ELR (cell line): ENCODE measurements at places on chromosomes 3 and 15.
A peak's percentile ranks its signal among the peaks of the same experiment; 100 is the strongest.

DNA sequence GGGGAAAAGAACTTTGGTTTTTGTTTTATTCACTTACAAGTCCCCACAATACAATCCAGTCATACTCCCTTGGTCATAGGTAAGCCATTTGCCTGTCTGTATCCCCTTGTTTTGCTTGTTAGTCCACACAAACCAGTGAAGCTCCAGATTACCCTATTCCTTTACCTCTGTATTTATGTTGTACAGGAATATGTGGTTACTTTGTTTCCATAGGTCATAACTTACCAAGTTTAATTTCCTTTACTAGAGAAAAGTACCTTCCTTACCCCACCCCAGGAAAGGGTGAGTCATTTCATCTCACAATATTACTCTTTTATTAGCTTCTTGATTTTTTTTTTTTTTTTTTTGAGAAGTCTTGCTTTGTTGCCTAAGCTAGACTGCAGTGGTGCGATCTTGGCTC lies 113.4 kb upstream of the LRRFIP2 start:
- peak; percentile 68 for DNase-seq

GRCh38 chr3:64957408-64958198 lies 269.8 kb upstream of the ADAMTS9 start:
- no peak for DNase-seq

DNA sequence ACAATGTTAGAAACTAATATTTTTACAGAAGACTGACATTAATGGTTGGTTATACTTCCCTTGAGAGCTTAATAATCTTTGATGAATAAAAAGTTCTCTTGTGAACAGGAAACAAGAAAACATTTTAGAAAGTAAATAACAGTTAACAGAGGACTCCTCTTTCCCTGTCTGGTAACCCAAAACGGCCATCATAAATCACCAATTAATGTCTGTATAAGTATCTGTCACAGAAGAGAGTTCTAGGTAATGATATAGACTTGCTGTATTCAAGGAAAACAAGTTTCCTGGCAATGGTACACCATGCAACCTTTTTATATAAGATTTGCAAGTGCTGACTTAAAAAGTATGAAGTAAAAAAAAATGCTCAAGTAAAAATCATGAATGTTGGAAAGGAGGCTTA lies 426.7 kb downstream of the SOX2 start:
- no peak for DNase-seq

DNA sequence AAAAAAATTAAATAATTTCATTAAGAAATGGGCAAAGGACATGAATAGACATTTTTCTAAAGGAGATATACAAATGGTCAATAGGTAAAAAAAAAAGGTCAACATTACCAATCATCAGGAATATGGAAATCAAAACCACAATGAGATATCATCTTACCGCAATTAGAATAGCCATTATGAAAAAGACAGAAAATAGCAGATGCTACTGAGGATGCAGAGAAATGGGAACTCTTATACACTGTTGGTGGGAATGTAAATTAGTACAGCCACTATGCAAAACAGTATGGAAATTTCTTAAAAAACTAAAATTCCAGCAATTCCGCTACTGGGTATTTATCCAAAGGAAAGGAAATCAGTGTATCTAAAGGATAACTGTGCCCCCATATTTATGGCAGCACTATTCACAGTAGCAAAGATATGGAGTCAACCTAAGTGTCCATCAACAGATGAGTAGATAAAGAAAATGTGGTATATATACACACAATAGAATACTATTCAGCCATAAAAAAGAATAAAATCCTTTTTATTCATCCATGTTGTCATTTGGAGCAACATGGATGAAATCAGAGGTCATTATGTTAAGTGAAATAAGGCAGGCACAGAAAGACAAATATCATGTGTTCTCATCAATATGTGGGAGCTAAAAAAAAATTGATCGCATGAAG lies 132.4 kb downstream of the RPL22L1 start:
- no peak for DNase-seq
